Effector CD8-positive, alpha-beta T cell (primary cell): ENCODE measurements at places on chromosomes 4 and X.

GRCh38 chr4:183638436-183638835 lies 20.5 kb downstream of the RWDD4 start:
- no peak for DNase-seq

DNA sequence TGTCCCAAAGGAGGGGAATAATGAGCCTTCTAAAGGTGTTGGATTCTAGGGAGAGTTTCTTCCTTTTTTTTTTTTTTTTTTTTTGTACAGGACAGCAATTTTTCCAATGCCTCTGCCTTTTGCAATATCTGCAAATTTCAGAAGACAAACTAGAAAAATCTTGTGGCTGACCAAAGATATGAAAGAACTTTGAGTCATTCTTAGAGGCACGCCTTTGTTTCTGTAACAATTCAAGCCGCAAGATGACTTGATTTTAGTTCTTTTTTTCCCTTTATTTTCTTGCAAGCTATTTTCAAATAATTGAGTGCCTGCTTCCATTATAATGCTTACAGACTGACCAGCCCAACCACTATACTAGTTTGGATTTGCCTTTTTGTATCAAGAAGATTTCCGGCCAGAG lies 47.6 kb upstream of the UXT start:
- DNase-seq = no peak

DNA sequence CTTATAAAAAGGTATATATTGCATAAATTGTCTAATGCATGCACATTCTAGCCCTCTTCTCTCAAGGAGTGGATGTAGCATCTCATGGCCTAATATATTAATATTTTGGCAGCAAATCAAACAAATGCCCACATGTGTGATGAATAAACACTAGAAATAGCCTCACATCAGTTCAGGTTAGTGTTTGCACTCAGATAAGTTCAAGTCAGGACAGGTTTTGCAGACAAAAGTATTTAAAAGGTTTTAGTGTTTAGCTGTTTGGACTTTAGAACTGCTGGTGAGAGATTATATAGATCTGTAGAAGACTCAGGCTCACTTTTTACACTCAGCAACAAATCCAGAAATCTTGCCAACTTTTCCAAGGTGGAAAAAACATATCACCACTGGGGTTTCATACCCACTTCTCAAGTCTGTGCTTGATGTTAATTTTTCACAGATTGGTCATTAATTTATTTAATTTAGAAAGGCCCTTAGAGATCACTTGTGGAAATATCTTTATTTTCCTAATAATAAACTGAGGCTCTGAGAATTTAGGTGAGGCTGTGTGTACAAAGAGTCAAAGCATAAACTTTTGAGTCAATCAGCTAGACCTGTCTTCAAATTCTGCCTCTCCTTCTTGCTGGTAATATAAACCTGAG lies 362.6 kb downstream of the GASK1B start:
- no peak for DNase-seq

- no peak for DNase-seq
These were observed 613 bp downstream of the FGF13 start for GRCh38 chrX:138710866-138711341.

GRCh38 chrX:119502727-119503483 lies 34.7 kb downstream of the SLC25A5 start:
- peak; percentile 3 for DNase-seq
